ENCODE measurements at places on chromosomes 5 and 9.

- DNase-seq: no peak
Measured at GRCh38 chr5:20105915-20106314, 117.9 kb upstream of the CDH18 start.

DNA sequence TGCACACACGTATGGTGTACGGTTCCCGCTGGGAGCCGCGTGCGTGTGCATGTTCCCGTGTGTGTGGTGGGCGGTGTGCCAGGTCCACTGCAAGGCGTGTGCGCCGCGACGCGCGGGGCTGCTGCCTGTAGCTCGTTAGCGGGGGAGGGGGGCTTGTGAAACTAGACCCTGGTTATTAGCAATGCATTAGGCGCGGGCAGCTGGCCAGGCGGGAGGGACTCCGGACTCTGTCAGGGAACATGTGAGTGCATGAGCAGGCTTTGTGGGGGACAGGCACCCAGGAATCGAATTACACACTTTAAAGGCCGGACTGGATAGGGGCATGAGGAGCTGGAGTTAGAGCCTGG is 32.2 kb upstream of the ENHO start:
- DNase-seq: no peak

GRCh38 chr5:161700065-161700464 is 14.5 kb downstream of the GABRA6 start:
- no peak for DNase-seq

- DNase-seq: no peak
Measured at GRCh38 chr5:4083591-4084337, 488.1 kb downstream of the IRX1 start.

DNA sequence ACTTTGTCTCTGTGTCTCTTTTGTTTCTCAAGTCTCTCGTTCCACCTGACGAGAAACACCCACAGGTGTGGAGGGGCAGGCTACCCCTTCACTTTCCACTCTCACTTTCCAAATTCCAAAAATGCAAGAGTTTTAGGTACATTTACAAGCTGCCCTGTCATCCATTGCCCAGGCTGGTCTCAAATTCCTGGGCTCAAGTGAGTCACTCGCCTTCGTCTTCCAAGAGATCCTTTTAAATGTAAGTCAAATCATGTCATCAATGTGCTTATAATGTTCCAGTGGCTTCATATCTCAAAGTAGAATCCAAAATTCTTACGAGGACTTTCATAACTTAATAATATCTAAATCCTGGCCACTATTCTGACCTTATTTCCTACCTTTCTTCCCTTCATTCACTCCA is 20.4 kb upstream of the UGCG start:
- DNase-seq: no peak

GRCh38 chr5:167303582-167303981 is 987.9 kb upstream of the WWC1 start:
- no peak for DNase-seq

DNA sequence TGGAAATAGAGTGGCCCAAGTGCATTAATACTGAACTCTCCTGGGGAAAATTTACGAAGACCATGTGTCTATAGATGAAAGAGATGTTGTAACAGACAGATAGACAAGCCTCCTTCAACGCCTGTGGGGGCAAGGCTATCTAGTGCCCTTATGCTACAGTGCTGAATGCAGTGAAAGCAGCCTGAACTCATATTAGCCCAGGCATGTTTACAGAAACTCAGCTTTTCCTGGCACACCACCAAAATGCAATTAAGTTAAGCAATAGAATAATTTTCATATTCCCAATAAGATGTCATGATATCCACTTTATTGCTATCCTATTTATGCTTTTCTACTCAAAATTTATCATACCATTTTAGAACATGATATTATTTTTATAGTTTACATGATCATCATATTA is 277.0 kb downstream of the DIRAS2 start:
- DNase-seq: no peak

DNA sequence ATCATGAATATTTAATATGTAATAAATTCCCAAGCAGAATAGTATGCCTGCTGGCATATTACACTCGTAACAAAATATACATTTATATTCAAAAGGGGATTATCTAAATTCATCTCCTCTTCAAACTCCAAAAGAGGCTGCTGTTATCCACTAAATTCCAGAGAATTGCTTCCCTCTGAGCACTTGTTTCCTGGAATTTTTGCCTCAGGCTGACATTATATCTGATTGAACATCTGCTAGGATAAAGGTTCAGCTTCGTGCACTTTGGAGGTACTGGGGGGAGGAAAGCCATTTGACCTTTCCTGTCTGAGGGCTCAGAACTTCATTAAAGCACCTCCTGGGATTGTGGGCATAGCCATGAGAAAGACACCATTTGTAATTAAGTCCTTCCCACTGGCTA is 4.3 kb upstream of the HAPLN1 start:
- no peak for DNase-seq
